NCI-H748 treated with DMSO at 0.1 percent for 48 hours (cell line): ENCODE measurements at places on chromosomes 5 and 9.
A peak's percentile ranks its signal among the peaks of the same experiment; 100 is the strongest.

DNA sequence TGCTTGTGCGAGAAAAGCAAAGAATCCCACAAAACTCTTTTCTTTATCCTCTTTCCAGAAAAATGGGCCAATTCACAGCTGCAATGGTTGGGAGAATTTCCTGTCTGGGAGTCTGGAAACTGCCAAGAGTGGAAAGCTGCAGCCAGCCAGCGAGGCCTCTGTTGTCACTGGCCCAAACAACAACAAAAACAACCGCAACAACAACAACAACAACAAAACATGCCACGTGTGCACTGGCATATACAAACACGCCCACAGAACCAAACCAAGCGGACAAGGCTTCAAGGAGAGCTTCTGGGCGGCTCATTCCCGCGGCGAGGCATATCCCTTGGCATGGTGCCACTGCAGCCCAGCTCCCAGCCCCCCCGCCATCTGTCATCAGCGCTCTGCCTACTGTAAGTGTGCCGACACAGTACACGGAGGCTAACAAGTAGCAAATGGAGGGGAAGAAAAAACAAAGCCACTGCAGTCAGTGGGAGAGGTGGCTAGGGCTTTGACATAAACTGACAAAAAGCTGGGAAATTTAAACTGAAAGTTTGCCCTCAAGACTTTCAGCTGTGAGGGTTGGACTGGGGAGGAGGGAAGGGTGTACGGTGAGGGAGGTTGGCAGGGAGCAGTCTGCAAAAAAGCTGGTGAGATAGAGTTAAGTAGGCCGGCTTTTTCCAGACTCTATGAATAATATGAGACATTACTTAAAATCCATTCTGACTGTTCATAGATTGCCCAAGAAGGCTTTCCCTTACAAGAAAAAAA is 165.0 kb upstream of the ZNF462 start:
- peak; percentile 80 for DNase-seq

- no peak for DNase-seq
Measured at GRCh38 chr9:136525841-136526499, 19.9 kb downstream of the NOTCH1 start.

- no peak for DNase-seq
Measured at GRCh38 chr5:60700416-60700757, 421 bp upstream of the DEPDC1B start.

DNA sequence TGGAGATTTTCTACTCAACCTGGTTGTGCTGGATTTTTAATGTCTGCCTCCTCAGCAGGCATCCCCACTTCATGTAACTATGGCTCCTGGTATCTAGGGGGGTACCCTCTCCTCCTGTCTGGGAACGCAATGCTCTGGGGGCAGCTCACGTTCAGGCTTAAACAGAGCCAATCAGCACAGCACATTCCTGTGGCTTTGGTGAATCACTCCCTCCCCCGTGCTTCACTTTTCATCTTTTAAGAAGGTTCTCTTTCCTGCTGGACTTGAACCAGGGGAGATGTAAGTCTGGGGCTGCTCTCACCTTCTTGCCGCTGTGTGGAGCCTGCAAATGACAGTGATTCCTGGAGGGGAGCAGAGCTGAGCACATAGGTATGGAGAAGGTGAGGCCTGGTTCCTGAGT is 101.2 kb downstream of the MSX2 start:
- no peak for DNase-seq

GRCh38 chr5:152688561-152689249 is 283.6 kb upstream of the NMUR2 start:
- DNase-seq: no peak

DNA sequence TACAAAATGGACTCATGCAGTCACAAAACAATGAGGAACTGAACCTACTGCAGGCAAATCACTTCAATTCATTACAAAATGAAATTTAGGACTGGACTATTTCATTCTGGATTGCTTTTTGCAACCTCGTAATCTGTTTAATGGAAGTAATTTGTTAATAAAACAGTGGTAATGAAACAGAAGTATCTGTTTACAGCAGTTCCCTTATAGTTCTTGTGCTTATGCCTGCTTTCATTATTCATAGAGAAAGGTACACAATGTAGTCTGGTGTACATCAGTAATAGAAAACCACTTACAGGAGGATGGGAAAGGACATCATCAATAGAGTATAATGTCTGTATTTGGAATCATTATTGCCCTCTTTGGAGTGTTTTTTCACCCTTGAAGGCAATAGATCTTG is 389.2 kb upstream of the NUDT12 start:
- DNase-seq: peak; percentile 68

DNA sequence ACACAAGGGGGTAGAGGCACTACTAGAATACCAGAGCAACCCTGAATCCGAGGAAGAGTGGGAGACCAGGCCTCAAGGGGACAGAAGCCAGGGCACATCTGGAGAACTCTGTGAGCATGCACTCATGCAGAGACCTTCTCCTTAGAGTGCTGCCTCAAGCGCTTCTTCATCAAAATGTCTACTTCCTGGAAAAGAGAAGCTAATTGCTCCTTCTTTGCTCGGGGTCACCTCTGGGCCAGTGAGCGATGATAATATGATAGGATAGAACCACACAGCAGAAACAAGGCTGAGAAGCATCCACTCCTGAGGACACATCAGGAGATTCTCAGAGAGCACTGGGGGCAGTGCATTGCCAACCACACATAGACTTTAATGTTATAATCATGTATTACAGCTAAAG is 23.7 kb upstream of the LMNB1 start:
- DNase-seq: no peak

- no peak for DNase-seq
Measured at GRCh38 chr5:3140117-3140516, 388.6 kb upstream of the IRX2 start.

- DNase-seq: no peak
Measured at GRCh38 chr5:107812570-107813141, 141.9 kb upstream of the EFNA5 start.

GRCh38 chr5:73314395-73315257 is 134.0 kb downstream of the FOXD1 start:
- no peak for DNase-seq
